ENCODE measurements at places on chromosomes 2 and 18.
A peak's percentile ranks its signal among the peaks of the same experiment; 100 is the strongest.

DNA sequence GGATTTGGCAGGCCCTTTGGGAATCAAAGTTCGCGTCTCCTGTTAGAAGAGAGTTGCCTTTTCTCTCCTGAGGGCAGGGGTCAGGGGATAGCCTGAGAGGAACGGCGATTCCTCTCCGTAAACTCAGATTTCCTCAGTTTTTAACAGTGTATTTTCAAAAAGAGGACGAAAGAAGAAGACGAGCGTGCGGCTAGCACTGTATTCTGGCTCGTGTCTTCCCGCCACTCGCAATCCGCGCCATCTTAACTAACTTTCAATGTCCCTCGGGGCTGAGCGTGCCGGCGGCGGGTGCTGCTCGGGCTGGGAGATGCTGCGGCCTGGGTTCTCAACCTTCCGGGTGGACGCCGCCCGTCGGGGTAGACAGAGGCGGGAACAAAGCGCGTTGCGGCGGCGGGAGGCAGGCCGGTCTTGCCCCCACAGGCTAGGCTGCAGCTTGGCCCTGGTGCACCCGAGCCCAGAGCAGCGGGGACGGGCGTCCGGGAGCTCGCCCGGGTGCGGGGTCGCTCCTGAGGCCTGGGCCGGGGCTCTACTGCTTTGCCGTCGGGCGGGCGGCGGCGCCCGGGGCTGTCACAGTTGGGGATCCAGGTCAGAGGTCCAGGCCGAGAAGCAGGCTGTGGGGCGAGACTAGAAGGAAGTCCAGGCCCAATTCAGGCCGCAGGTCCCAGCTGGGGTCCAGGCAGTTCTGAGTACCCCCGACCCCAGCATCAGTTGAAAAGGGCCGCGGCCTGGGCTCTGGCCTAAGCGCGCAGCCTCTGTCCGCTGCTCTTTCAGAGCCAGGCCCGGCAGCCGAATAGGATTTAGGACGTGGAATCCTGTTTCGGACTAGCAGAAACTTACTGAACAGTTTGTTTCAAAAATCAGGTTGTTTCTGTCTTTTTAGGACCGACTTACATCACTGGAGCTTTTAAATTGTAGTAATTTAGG, 11.8 kb downstream of the TBR1 start:
- DNase-seq, result no peak

DNA sequence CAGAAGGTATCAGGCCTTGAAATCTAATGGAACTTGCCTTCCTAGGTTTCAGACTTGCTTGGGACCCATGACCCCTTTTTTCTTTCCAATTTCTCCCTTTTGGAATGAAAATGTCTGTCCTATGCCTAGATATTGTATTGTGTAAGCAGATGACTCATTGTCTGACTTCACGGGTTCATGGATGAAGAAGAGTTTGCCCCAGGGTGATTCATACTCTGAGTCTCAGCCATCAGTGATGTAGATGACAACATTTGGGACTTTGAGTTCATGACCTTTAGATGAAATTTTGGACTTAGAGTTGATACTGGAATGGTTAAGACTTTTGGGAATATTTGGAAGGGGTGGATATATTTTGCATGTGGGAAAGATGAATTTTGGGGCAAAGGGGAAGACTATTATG, 11.2 kb upstream of the SCYGR5 start:
- DNase-seq, result peak; percentile 18

DNA sequence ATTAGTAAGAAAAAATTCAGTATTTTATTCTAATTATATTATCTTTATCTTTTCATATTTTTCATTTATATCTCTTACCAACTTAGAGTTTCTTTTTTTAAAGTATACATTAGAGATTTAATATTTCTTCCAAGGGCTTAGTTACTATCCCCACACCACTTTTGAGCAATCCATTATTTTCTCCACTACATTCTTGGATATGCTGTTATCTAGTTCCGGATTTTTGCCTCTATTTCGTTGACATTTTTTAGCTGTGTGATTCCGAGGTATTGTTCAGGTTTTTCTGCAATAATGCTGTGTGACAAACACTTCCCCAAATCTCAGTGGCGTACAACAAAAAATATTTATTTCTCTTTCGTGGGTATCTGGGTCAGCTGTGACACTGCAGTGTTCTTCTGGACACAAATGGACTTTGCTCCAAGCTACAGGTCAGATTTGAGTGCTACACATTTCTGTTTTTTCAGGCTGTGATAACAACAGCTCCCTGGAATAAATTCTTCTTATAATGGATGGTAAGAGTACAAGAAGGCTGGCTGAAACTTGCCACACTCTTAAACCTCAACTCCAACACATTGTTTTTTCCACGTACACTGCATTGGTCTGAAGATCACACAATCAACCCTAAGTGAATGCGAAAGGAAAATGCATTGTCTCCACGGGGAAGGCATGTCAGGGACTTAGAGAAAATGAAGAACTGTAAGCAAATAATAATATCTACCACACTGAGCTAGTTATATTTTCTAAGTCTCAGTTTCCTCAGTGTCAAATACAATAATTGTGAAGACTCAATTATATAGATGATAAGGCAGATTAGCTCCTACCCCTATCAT, 50.9 kb upstream of the PSMD14 start:
- no peak for DNase-seq

DNA sequence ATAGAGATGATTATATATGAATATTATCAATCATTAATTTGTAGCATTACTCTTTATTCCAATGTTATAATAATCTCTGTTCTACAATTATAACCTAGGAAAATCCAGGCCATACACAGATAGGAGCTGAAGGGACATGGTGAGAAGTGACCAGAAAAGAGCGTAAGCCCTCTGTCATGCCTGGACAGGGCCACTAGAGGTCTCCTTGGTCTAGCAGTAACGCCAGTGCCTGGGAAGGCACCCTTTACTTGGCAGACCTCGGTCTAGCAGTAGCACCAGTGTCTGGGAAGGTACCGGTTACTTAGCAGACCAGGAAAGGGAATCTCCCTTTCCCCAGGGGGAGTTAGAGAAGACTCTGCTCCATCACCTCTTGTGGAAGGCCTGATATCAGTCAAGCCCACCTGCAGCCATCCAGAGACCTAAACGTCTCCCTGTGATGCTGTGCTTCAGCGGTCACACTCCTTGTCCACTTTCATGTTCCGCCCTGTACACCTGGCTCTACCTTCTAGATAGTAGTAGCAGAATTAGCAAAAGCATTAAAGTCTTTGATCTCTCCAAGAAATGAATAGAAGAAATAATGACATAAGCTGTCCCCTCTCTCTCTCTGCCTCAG, 447.5 kb upstream of the FSIP2 start:
- DNase-seq, result peak; percentile 33

DNA sequence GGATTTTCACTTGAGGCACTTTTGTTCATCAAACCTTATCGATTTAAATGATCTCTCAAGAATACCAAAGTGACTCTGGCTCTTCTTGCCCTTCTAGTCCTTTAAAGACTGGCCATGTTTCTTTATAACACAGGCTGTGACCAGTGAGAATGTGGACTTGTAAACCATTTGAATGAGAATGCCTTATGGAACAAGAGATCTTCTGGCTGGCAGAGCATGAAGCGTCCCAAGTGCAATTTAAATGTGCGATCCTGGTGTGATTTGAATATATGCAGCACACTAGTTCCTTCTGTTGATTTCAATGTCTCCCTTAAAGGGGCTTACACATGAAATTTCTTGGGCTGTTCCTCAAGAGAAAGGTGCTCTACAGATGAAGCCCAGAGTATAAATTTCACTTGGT, 262.4 kb upstream of the CCDC68 start:
- DNase-seq, result no peak

GRCh38 chr2:104853534-104854497, at the start of gene POU3F3:
POU3F3 (plus strand) TSS chr2:104854115; CDS start chr2:104855511, 1,396 bp downstream.
- DNase-seq, result no peak

Data from AML-193 (cell line).